Urothelium cell line (cell line): ENCODE measurements at places on chromosomes 4 and X.

DNA sequence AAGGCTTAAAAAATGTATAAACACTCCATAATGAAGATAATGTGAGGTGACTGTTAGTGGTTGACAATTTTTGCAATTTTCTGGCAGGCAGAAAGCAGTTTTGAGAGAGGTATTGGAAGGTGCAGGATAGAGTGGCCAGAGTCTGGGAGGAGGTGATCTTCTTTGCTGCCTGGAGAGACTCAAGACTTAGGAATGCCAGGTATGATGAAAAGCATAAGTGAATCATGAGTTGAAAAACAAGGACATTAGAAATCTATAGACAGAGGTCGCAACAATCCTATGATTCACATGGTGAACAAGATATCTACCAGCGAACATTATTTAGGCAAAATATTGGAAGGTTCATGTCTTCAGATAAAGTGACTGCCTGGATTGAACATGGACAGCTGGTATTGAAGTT lies 118.5 kb downstream of the CFAP299 start:
- DNase-seq, result peak; percentile 60

DNA sequence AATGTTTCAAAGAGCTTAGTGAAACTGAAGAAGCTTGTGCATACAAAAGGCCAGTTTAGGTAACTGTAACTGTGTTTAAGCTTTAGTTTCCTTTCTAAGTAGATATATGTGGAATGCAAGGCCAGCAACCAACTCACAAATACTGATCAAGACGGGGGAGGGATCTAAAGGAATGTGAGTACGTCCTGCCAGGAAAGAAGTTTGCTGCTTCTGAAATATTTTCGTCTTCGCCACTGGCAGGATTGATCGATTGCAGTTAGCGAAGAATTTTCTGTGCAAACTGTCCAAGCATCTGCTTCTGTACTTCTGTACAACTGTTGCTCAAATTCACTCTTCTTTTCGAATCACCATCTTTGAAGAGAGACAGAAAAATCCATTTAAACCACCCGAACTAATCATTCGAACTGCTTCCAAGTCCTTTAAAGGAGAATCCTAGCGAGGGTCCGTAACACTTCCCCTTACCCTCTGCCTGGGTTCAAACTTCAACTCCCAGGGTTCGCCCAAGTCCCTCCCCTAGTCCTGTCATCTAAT lies 373 bp upstream of the INTS6L start:
- peak; percentile 1 for DNase-seq

DNA sequence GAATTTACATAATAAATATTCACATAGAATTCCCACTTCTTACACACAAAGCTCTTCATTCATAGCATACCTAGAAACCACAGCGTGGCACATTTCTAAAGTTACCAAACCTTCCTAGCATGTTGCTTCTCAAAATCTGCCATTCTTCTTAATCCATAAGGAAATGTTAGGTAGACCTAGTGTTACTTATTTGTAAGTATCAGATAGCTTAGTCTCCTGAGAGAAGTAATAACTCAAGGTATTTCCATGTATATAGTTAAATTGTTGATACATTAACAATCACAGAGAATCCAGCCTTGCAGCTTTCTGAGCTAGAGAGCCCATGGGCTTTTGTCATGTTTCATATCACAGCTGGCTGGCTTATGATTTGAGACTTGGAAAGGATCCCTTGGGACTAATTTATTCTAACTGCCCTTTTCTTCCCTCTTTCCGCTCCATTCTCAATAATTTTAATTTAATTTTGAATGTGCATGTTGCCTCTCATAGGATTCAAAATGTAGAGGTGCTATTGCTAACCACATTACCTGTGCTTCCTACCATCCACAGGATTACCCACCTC lies 17.6 kb downstream of the SH3RF1 start:
- no peak for DNase-seq

- no peak for DNase-seq
Observed at GRCh38 chr4:138279286-138279685, 37.1 kb upstream of the SLC7A11 start.

DNA sequence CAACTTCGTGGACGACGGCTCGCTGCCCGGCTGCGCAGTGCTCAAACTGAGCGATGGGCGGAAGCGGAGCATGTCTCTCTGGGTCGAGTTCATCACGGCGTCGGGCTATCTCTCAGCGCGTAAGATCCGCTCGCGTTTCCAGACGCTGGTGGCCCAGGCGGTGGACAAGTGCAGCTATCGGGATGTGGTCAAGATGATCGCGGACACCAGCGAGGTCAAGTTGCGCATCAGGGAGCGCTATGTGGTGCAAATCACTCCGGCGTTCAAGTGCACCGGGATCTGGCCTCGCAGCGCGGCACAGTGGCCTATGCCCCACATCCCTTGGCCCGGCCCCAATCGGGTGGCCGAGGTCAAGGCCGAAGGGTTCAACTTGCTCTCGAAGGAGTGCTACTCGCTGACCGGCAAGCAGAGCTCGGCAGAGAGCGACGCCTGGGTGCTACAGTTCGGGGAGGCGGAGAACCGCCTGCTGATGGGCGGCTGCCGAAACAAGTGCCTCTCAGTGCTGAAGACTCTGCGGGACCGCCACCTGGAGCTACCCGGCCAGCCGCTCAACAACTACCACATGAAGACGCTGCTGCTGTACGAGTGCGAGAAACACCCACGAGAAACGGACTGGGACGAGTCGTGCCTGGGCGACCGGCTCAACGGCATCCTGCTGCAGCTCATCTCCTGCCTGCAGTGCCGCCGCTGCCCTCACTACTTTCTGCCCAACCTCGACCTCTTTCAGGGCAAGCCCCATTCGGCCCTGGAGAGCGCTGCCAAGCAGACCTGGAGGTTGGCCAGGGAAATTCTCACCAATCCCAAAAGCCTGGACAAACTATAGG lies 1.5 kb downstream of the MAB21L2 start:
- peak; percentile 17 for DNase-seq

DNA sequence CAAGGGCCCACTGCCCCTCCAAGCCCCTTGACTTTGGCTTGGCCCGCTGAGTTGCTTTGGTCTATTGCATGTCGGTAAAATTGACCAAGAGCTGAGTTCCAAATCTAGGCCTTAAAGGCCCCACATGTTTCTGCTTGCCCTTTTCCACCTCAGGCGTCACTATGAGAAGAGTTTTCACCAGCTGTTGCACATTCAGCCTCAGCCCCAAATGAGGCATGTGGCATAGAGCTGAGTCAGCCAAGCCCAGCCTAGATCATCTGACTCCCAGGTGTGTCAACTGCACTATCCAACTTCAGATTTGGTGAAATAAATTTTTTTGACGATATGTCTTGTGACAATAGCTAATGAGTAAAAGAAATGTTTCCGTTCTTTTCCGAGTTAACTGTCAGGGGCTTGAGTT lies 424.5 kb upstream of the FAM47C start:
- DNase-seq, result no peak

DNA sequence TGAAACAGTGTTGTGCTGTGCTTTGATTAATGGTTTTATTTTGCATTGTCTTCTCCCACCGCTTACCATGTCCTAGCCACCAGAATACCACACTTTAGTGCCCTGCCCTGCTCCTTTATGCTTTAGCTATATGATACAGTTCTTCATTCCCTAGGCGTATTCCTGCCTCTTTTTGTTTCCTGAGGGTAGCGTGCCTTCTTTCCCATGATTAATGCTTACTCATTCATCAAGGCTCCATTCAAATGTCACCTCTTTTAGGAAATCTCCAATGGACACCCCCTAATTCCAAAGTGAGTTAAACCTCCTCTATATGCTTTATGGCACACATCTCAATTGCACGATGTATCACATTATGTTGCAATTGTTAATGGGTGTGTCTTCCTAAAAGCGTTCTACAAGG lies 46.3 kb downstream of the SPANXD start:
- DNase-seq, result no peak

DNA sequence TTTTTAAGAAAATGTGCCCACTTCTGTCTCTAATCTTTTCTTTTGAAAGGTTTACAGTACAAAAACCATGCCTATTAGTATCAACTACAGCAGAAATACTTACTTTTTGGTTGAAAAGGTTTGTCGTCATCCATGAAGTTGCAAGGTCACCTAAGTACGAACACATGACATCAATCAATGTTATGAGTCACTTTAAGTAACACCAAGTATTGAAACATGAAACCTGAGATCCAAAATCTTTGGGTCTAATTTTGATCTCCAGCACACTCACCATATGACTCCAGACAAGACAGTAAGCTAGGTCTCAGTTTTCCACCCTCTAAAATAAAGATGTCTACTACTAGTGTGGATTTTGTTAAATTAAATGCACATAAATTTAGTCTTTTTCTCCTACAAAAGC lies 8.4 kb downstream of the ZNF280C start:
- no peak for DNase-seq

- DNase-seq, result no peak
Observed at GRCh38 chr4:76997077-76997476, 47.5 kb downstream of the SEPTIN11 start.

DNA sequence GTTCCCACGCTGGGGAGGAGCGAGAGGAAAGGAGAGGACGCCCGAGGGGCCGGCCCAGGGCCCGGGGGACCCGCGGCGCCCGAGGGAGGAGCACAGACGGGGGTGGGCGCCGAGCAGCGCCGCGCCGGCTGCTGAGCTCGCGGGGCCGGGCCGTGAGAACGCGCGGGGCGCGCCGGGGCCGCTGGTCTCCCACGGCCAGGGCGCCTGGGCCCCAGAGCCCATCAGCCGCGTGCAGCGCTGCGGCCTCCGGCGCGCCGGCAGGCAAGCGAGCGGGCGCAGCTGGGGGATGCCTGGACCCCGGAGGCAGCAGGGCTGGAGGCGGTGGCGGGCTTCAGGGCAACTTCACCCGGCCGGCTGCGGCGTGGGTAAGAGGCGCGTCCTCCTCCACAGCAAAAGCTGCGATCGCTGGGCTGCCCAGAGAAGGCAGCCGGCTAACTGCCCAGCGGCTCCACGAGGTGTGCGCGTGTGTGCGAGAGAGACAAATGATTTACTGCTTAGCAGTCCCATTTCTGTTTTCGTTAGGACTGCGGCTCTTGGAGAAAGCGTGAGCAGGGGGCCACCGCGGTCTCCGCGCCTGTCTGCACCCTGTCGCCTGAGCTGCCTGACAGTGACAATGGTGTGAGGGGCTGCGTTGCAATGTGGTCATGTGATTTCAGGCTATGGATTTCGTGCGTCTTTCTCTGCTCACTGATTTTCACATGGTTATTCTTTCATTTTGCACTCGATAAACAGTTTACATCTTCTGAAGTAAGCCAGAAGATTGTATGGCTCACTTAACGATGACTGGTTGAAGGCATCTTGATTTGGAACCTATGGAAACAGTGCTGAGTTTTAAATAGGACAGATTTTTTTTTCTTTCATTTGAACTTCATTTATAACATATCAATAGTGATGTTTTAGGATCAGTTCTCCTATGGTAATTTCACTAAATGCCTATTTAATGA lies 1.2 kb downstream of the GUCY1A1 start:
- DNase-seq, result peak; percentile 46

GRCh38 chr4:157265281-157265680 lies 44.8 kb downstream of the GRIA2 start:
- DNase-seq, result peak; percentile 27

- DNase-seq, result no peak
Observed at GRCh38 chr4:99507762-99508161, 3.1 kb upstream of the C4orf17 start.

GRCh38 chrX:153454901-153455550 lies 9.2 kb upstream of the TREX2 start:
- DNase-seq, result no peak

DNA sequence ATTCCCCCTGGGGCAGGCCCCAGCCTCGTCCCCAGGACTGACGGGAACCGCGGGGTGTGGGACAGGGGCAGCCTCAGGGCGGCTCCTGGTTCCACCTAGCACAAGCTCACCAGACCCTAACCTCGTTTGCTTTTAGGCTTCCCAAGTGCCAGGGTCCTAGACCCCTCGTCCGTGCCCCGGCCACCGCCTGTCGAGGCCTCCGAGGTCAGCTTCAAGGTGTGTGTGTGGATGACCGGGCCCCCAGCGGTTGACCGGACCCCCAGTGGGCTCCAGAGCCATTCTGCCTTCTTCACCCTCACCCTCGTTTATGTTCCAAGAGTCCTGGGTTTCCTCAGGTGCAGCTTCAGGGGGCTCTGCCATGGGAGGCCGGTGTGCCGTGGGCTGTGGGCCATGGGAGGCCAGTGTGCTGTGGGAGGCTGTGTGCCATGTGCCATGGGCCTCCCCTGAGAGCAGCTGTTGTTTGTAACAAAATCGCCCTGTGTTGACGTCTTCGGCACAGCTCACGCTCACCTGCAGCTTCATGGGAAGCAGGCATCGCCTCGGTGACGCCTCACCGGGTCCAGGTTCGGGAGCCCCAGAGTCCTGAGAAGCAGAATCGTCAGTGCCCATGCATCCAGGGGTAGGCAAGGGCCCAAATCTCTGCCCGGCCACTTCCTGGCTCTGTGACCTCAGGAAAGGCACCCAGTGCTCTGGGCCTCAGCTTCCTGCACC lies 43.0 kb upstream of the HMX1 start:
- DNase-seq, result peak; percentile 0

DNA sequence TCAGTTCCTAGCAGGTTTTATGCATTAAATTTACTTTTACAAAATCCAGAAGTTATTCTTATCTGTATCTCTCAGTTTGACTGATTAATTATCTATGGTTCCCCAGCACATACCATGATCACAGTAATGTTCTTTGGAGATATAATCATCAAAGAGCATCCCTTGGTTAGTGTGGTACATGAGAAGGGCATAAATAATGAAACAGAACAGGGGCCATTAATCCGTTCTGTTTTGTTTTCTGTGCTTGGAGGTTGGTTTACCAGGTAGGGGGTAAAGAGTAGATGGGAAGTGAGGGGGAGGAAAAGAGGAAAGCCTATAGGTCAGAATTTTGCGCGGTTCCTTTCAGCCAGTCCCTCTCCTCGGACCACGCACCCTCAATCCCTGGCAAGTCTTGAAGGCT lies 718.7 kb upstream of the TENM3 start:
- DNase-seq, result no peak

DNA sequence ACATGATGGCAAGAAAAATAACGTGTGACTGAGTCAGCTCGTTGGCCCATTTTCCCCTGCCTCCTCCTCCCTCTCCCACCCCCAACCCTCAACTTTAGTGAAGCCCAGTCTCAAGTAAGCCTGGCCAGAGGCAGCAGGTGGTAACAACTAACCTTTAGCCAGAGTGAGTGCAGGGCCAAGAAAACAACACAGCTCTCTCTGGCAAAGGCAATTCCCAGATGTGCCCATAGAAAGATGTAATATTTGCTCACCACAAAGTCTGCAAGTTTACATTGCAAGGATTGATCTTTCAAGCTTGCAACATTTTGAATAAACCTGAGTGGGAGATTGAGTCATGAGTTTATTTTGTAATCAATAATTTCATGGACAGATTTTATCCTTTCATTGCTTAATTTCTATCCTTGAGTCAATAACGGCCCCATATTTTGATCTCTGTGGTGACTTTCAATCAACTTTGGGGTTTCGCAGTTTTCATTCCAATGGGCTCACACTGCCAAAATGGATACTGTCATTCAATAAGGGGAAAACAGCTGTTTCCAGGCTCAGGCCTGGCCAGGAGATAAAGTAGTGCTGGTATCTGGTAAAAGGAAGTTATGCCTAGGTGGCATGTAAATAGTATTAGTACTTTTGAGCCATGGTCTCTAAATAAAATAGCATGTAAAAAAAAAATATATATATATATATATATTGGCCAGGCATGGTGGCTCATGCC lies 130.7 kb upstream of the TMEM164 start:
- no peak for DNase-seq

GRCh38 chr4:182448281-182449151 lies 205.3 kb downstream of the TENM3 start:
- peak; percentile 95 for DNase-seq
